ENCODE measurements at places on chromosomes 7 and 10.

DNA sequence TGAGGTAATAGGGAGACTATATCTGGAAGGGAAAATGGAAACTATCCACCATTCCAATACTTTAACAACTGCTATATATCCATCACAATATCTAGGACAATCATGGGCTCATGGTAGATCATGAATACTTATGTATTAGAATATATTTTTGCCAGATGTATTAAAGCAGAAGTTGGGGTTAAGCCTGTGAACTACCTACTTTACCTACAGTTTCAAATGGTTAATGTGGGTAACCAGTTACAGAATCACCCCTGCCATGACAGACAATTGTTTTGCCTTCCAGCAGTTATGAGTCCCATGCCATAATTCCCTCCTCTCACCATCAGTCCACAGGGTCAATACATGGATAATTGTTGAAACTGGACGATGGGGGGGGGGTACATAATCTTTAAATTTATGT lies 29.9 kb upstream of the RAPGEF5 start:
- no peak for DNase-seq

DNA sequence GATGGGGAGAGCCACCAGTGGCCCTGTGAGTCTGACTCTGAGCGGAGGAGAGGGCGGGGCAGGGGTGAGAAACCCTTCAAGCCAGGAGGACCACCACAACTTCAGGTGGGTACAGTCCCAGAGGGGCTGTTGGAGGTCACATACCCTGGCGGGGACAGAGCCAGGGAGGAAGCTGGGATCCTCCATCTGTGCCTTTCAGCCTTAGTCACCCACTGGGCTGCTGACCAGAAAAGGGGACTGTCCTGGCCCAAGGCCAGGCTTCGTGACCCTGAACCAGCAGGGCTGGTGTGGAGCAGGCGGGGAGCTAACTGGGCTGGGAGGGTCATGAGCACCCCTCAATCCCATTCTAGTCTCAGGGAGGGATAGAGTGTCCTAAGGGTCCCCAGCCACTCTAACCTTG lies 1.5 kb upstream of the CALHM3 start:
- peak; percentile 31 for DNase-seq

GRCh38 chr7:69822386-69822785 lies 224.1 kb downstream of the AUTS2 start:
- no peak for DNase-seq

- DNase-seq, result no peak
Observed at GRCh38 chr7:115572111-115572510, 458.5 kb downstream of the TFEC start.

DNA sequence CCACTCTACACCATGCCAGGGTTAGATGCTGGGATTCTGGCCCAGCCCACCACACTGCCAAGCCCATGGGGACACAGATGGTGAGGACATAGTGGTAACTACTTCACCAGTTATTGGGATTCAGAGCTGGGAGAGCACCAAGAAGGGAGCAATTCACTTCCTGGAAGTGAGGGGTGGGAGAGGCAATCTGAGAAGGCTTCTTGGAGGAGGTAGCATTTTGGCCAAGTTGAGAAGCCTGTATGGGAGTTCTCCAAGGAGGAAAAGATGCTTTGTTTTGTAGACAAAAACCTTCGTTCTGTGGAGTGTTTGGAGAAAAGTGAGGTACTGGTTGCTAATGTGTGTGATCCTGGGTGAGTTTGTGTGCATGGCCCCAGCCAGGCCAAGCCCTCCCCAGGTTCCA lies 3.8 kb upstream of the PRKRIP1 start:
- DNase-seq, result no peak

DNA sequence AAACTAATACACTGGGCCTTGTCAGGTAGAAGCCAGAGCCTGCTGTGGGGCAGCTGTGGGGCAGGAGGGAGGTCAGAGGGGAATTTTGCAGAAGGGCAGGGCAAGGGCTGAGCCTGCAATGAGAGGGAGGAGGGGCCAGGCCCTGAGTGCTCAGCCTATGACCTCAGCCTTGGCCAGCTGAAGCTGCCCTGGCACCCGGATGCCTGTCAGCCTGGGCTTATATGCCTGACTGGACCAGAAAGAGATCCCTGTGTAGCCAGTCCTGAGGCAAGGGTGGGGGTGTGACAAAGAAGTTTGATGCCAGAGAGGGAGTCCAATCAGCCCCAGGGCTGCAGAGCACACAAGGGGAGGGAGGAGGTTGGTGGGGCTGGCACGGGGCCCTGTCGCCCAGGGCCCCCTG lies 22.3 kb upstream of the PRRT4 start:
- no peak for DNase-seq

- no peak for DNase-seq
Observed at GRCh38 chr10:110780704-110781103, 91.0 kb upstream of the PDCD4 start.

GRCh38 chr7:130279286-130279685 lies 12.6 kb downstream of the CPA2 start:
- DNase-seq, result peak; percentile 32

DNA sequence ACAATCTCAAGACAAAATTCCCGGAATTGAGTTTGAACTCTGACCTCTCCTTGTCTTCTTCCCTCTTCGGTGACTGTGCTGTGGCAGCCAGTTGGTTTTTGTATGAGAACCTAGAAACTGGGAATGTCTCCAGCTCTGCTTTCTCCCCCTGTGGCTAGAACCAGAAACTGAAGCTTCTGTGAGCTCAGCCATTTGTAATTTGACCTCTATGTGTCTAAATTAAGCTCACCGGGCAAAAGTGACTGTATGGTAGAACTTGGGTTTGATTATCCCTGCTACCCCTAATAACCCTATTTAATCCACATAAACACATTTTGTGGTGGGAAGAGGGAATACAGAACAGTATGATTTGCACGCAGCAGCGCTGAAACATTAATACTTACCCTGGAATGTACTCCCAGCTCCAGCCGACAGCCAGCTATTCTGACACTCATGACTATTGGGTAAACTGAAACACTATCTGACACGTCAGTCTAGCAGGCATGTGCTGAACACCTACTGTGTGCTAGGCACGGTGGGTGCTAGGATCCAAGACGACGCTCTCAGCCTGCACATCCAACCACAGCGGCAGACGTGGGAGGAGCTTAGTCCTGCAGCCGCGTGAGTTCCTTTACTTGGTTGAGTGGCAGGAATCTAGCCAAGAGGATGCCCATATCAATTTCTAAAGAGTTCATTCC lies 324.8 kb downstream of the SFMBT2 start:
- DNase-seq, result peak; percentile 48

DNA sequence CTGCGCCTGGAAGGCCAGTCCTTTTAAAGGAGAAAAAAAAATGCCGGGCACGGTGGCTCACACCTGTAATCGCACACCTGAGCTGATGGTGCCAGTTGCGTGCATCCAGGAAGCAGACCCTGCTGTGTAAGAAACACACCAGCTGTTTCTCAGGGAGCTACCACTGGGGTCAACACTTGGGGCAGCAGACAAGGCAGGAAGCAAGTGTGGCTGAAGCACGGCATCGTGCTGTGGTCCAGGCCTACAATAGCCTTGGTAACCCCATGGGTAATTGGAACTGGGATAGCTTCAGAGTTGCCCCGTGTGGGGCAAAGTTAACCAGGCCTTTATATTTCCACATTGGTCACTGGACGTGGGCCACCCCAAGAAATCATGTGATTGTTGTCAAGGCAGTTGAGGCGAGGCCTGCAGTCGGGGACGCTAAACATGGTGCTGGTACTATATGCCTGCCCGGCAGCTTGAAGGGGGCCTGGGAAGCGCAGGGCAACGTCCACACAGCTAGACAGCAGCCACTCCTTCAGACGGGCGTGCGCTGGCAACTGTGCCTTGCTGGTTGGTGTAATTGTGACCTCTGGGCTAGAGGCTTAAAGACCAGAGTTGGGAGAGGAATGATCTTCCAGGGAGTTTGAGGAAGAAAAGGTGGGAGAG lies 2.5 kb upstream of the TACR2 start:
- no peak for DNase-seq

DNA sequence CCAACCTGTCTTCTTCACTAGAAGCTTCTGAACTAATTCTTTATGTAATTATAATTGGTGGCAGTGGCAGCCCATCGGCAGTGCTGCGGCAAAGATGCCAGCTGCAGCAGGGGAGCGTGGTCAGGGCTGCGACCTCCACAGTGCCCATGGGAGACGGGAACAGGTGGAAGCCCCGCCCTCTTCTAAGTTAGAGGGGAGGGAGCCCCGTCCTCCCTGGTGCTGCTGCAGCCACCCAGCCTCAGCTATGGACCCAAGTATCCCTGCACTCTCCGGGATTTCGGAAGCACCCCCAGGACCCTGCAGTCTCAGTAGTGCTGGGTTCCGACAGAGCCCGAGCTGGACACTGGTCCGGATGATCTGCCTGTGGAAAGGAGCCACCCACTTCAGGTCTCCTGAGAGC lies 117.0 kb upstream of the MBL2 start:
- no peak for DNase-seq

DNA sequence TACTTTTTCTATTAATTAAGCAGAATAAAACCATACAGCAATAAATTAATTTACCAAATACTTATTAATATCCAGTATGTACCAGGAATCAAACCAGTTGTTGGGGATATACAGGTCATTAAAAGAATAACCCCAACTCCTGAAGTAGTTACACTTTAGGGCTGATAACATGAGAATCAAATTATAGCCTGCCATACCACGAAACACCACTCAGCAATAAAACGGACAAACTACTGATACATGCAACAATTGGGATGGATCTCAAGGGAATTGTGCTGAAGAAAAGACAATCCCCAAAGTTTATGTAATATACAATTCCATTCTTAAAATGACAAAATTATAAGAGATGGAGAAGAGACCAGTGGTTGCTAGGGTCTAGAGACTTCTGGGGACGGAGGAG lies 22.7 kb downstream of the MCMBP start:
- DNase-seq, result no peak

GRCh38 chr10:107413971-107414370 lies 249.5 kb upstream of the SORCS1 start:
- DNase-seq, result no peak

- DNase-seq, result peak; percentile 69
Observed at GRCh38 chr10:102347236-102347828, 48.2 kb upstream of the NFKB2 start.

DNA sequence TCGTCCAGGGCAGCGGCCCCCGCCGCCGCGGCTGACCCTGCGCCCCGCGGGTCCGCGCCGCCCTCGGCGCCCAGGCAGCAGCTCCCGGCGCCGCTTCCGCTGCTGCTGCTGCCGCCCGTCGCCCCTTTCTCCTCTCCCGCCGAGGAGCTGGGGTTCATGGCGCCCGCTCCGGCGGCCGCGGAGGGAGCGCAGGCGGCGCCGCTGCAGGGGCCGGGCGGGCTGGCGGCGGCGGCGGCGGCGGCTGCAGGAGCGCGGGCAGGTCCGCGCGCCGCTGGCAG lies 286 bp downstream of the DGKI start:
- DNase-seq, result no peak

GRCh38 chr10:59175538-59176240 lies 754 bp upstream of the PHYHIPL start:
- DNase-seq, result no peak

GRCh38 chr7:93194386-93194785 lies 31.9 kb downstream of the HEPACAM2 start:
- DNase-seq, result peak; percentile 16

DNA sequence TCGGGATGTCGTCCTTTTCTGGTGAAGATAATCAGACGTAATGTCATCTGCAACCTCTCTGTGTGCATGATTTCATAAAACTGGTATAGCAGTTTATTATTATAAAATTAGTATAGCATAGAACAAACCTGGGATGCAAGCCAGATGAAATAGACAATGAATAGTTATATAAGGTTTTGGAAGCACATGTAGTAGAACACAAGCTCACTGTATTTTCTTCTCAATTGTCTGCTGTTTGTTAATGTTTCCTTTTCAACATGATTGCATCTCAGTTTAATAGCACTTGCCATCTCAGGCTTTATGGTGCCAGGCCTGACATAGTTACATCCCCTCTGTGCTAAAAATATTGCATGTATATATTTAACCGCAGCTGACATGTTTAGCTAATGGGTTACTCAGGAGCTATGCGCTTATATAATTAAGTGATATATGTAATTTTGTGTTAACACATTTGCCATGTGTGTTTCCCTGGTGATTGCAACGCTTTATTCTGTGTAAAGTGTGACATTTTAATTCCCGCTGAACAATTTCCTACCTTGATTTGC lies 132.7 kb downstream of the ARID5B start:
- DNase-seq, result no peak

- DNase-seq, result no peak
Observed at GRCh38 chr7:150734254-150734653, 3.0 kb upstream of the GIMAP5 start.

DNA sequence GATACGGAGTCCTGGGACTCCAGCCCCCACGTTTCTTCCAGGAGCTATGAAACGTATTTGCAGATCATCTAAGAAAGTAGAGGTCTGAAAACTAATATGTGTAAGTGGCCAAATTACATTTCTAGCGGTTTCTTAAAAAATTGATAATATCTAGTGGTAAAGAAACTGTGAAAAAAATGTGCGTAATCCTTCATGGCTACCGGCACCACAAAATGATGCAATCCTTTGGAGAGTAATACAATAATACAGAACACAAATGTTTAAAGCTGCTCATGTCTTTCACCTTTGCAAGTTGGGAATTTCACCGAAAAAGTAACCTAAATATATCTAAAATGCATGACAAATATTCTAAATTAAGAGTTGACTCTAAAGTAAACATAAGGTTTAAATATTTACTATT lies 742.1 kb downstream of the GRID1 start:
- no peak for DNase-seq

DNA sequence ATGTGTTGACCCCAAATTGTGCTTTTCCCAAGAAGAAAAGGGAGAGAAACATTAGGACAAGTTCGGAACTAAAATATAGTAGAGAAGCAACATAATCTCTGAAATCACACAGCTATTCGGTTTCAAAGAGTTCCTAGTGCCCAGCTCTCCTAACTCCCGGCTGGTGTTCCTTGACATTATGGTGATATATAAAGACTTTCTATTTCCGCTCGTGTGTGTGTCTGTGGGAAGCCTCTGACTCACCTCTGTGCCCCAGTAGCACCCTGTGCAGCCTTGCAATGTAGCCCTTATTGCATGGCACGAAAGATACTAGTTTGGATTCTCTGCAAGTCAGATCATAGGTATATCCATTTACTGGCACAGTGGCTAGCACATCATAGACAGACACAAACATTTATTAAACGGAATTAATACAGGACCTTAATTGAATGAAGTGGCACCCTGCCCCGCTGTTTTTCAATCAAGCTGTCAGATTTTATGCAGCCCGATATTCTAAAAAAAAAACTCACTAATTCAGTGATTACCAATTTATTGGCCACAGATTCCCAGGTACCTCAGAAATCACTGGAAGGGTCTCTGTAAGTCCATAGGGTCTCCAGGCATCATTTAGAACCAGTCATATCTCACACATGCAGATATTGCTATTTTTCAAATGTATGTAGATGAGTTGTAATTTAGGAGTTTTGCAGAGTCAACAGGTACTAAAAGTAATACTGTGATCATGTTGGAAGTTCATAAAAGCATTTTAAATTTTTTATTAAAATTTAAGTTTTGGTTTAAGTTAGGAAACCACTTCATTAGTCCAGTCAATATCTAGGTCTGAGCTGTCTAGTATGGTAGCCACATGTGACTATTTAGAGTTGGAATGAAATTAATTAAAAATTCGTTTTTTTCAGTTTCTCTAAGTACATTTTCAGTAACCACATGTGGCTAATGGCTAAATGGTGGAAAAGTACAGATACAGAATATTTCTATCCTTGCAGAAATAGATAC lies 43.3 kb downstream of the SFTPD start:
- peak; percentile 12 for DNase-seq

GRCh38 chr7:114660126-114660486 lies 245.5 kb downstream of the FOXP2 start:
- no peak for DNase-seq
